Fibroblast of skin of right quadriceps (primary cell): ENCODE measurements at places on chromosomes 7 and 10.

DNA sequence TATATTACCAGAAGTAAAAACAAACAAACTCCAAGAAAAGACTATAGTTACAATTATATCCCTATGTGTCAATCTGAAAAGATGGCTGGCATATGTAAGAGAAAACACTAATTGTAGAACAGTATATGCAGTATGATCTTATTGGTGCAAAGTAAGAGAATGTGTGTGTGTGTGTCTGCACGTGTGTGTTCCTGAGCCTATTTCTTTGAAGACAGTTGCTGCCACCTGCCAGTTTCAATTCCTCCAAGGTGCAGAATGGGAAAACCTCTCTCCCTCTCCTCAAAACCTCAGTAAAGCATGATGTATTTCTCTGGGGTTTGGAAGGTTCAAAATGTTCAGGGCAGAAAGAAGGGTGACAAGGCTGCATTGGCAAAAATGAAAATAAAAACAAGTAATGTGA lies 8.8 kb upstream of the SFTPA1 start:
- no peak for DNase-seq

- peak; percentile 57 for DNase-seq
These were observed 18.0 kb downstream of the SEMA3C start for GRCh38 chr7:80900583-80901576.

DNA sequence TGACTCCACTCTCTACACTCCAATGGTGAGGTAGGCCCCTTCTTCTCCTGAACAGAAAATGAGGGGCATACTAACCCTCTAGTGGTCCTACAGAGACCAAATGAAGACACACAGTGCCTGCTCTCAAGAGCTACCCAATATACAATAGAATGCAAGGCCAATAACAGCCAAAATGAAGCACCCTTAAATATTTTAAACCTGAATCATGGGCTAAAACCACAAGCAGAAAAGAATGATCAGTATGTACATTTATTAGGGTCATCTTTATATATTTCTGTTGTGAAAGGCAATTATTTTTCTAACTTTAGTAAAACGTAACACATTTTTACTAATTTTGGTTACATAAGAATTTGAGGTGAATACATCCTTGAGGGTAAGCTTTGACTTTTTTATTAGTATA lies 49.9 kb upstream of the COL1A2 start:
- DNase-seq: peak; percentile 88

DNA sequence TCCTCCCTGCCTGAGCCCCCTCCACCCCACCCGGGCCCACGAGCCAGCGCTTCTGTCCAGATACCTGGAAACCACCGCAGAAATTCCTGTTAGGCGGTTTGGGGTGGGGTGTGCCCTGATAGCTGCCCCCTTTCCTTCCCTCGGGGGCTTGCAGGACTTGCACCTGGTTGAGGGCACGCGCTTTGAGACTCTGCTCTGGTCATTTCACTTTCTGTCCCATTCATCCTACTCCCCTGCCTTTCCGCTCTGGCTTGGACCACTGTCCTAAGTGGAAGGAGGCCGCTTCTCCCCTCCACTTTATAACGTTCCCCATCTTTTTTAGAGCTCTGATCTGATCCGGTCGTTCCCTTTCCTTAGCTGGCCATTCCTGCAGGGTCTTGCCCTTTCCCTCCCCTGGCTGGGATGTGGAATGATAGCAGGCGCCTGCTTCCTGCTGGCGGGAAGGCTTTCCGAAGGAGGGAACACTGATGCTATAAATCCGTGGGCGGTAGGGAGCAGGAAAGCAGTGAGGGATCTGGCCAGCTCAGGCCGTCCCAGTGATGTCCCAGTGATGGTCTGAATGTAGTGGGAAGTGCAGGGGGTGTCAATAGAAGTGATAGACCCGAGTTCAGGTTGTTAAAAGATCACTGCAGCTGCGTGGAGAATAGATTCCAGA lies 852 bp upstream of the PRKAR1B start:
- no peak for DNase-seq

- DNase-seq: peak; percentile 51
These were observed 16.8 kb upstream of the ABCB5 start for GRCh38 chr7:20598459-20599309.

GRCh38 chr7:37930226-37930948 lies 9.9 kb downstream of the EPDR1 start:
- DNase-seq: no peak

- DNase-seq: no peak
These were observed 17.6 kb downstream of the SEC24C start for GRCh38 chr10:73761781-73762180.

- DNase-seq: no peak
These were observed 22.1 kb downstream of the ATP6V1F start for GRCh38 chr7:128884561-128885369.

DNA sequence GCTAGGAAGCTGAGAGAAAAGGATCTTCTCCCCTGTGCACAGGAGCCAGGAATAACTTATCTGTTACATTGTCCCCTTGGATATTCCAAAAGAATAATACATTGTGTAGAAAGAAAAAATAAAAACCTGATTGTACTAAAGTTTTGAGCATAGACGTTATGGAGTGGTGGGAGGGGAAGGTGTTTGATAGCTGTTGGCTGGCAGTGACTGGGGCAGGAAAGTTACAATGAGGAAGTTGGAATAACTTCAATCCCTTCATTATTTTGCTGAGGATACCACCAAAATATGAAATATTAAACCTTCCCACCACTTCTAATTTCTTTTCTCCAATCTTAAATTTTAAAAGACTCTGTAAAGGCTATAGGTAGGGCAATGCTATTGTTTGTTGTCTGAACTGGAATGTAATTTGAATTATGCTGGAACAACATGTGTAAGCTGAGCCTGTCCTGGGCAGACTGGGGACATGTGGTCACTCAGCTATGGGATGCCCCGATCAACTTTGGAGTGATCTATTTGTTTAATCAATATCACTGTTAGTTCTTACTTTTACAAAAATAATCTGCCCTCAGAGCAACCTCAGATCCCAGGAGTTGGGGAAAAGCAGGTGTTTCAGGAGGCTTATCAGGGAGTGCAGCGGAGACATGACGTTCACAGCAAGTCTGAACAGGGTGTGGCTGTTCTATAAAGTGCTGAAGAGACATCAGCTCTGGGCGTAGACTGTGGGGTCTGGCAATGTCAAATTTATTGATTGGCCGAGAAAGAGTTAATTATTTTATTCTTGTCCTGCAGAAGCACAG lies 20.8 kb downstream of the CYP3A43 start:
- DNase-seq: no peak

DNA sequence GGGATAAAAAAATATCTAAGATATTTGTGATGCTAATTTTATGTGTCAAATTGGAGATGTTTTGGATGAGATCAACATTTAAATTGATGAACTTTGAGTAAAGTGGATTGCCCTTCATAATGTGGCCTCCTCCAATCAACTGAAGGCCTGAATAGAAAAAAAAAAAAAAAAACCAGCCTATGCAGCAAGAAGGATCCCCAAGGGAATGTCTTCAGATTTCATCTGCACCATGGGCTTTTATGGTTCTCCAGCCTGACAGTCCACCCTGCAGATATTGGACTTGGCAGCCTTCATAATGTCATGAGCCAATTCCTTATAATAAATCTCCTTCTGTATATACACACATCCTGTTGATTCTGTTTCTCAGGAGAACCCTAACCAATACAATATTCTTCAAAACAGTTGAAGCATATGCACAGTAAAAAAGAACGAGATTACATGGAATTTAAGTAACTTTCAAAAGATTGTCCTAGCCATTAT lies 316.9 kb upstream of the PLXDC2 start:
- DNase-seq: no peak

DNA sequence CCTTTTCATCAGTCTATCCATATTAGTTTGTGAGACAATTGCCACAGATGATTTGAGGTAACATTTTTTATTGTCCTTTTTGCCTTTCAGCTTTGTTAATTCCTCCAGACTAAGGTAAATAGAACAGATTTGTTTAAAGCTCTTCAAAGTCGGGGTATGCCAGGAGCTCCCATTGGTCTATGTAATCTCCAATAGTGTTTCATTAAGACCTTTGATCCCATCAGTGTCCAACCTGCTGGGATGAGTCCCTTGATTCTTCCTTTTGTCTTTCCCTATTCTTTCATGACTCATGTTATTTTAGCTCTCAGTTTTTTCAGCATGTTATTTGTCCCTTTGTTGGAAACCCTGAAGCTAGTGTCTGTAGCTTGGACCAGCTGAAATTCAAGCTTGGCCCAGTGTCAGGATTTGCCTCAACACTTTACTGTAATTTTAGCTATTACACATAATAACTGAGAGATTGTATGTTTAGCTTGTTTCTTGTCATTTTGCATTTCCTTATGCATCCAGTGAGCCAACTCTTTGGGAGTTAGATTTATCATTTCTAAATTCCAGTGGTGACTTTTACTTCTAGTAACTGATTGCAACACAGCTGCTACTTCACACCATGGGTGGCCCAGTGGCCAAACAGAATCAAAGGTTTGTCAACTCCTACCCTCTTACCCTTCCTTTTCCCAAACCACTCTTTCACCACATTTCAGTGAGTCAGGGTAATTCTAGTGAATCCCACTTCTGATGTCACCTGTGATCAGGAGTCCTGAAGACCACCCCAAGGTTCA lies 15.3 kb downstream of the AGBL3 start:
- peak; percentile 36 for DNase-seq

- peak; percentile 45 for DNase-seq
These were observed 10.2 kb downstream of the PLEKHA8 start for GRCh38 chr7:30038196-30038980.

GRCh38 chr10:124383496-124383895 lies 35.2 kb downstream of the OAT start:
- no peak for DNase-seq

DNA sequence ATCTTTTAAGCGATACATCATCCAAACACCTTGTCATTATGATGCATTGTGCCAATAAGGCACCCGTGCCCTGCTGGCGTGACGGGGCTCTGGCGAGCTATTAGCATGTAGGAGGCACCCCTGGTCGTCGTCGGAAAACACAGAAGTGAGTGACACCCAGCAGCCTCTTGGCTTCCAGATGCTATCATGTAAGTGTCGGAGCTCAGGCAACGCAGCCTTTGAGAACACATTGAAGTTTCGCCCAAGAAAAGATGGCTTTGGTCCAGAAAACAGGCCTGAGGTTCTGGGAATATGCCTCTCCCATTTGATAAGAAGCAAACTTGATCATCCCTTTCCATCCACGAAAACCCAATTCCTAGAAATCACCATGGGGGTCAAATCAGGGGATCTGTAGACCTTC lies 555.3 kb downstream of the GALNT17 start:
- DNase-seq: no peak
